NCI-H2171 treated with DMSO at 0.1 percent for 48 hours (cell line): ENCODE measurements at places on chromosomes 1 and 21.

DNA sequence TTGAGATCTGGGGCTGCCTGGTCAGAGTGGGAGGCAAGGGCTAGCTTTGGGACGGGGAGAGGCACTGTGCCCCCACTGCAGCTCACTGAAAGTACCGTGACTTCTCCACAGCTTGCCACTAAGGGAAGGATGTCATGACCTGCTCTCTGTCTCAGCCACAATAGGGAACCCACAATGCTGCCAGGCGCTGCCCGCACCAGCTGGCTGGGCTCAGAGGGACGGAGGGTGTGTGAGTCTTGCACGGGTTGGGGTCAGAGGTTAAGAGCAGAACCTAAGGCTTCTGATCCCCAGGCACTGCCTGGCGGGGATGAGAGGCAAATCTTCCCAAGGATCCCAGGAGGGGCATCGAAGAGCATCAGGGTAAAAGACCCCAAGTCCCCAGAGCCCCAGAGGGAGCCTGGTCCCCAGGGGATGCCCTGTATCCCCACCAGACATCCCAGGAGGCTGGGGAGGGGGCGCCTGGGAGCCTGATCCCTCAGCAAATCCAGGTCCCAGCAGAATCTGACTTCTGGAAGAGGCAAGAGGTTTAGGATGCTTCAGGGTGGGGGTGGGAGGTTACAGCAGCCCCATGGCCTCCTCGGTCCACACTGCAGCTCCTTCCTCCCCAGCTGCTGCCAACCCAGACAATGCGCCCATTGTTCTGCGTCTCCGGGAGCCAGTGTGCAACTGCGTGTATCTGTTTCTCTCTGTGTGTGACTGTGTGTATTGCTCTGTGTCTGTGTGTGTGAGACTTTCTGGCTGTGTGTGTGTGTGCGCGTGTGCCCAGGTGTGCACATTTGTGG lies 2.0 kb upstream of the MARCKSL1 start:
- no peak for DNase-seq

- DNase-seq, result no peak
Observed at GRCh38 chr1:37123276-37124115, 89.2 kb upstream of the GRIK3 start.

DNA sequence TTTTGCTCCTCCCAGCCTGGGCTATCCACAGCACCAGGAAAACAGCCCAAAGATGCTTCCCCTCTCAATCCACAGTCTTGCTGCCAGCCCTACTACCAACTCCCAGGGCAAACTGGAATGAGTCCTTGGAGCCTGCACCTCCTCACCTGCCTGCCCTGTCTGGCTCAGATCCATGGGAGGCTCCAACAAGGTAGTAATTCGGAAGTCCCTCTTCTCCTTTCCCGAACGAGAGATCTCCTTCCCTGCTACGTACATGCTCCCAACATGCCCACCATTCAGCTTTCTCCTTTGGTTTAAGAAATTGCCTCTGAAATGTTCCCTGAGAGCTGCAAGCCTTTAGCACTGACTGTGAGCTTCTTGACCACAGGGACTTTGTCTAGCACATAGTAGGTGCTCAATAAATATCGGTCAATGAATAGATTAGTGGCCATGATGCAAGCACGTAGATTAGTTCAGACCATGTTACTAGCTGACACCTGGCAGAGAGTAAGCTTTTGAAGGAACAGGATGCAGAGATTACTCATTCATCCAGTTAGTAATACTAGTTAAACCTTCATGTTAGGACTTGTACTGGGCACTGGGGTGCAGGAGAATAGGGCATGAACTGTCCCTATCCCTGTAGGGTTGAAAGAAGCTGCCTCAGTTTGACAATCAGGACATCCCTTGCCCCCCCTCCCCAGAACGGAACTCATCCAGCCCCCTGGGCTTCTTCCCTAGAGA lies 80.1 kb downstream of the DISP3 start:
- no peak for DNase-seq

DNA sequence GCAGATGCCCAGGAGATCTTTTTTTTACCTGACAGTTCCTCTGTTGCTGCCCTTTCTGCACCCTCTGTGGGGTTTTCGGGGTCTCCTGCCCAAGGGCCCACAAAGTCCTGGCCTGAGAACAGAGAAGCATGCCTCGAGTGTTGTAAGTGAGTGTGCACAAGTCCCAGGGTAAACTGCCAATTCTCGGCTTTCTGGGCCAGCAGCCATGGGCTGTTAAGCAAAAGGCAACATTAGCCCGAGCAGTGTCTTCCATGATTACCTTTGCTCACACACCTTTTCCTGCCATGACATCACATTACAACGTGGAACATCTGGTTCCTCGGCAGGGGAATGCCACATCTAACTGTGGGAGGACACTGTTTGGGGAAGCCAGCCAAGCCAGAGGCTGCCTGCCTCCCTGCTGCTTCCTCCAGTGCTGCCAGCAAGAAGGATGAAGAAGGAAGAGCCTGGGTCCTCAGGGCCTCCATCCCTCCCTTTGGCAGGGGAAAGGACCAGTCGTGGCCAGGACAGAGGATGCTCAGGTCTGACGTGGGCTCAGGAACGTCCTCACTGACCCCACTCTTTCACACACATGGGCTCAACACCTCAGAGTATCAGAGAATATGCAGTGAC lies 485.9 kb downstream of the OMA1 start:
- no peak for DNase-seq

- no peak for DNase-seq
Observed at GRCh38 chr1:208433086-208433485, 188.9 kb upstream of the PLXNA2 start.

DNA sequence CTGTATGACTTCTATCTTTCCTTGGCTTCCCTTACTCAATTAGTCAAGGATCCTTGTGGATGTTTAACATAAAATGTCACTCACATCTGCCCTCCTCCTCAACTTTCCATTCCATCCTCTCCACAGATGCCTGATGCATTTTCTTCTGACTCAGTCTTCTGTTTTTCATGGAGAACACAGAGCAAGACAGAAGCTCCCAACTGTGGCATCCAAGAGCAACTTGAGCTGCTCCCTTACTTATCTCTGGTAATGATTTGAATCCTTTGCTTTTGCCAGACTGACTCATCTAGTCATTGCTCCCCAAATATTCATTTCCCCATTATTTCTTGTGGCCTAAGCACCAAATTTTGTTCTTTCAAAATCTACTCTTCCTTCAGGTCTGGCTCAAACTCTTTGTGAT lies 120.6 kb downstream of the LYPLAL1 start:
- DNase-seq, result no peak

DNA sequence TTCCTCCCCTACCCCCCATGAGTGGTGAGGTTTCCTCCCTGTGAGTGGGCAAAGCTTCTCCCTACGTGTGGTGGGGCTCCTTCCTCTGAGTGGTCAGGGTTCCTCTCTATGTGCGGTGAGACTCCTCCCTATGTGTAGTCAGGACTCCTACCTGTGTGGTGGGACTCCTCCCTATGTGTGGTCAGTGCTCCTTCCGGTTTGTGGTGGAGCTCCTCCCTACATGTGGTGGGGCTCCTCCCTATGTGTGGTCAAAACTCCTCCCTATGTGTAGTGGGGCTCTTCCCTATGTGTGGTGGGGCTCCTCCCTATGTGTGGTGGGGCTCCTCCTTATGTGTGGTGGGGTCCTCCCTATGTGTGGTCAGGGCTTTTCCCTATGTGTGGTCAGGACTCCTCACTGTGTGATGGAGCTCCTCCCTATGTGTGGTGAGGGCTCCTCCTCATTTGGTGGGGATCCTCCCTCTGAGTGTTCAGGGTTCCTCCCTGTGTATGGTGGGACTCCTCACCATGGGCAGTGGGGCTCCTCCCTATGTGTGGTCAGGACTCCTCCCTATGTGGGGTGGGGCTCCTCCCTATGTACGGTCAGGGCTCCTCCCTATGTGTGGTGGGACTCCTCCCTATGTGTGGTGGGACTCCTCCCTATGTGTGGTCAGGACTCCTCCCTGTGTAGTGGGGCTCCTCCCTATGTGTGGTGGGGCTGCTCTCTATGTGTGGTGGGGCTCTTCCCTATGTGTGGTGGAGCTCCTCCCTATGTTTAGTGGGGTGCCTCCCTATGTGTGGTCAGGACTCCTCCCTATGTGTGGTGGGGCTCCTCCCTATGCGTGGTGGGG lies 29.1 kb downstream of the PRSS38 start:
- no peak for DNase-seq

DNA sequence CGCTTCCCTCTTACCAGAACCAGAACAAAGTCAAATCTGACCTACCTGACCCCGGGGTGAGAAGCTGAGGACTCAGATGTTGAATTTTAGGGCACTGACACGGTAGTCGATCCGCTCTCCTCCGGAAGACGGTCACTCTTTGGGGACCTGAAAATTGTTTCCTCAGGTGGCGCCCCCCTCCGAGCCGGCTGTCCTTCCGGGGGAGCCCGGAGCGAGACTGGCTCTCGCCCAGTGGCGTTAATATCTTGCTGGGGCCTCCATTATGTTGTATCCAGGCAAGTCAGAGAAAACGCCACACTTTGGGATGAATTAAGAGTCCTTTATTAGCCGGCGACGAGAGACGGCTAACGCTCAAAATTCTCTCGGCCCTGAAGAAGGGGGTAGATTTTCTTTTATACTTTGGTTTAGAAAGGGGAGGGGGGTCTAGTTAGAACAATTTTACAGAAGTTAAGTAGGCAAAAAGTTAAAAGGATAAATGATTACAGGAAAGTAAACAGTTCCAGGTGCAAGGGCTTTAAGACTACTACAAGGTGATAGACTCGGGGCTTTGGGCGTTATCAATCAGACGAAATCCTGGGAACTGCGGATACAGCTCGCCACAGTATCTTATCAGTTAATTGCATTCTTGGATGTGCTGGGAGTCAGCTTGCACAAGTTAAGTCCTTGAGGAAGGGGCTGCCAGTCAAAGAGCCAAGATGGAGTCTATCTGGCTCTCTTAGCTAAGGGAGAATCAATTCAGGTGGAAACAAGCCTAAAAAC lies 269.5 kb downstream of the DSCAM start:
- no peak for DNase-seq

DNA sequence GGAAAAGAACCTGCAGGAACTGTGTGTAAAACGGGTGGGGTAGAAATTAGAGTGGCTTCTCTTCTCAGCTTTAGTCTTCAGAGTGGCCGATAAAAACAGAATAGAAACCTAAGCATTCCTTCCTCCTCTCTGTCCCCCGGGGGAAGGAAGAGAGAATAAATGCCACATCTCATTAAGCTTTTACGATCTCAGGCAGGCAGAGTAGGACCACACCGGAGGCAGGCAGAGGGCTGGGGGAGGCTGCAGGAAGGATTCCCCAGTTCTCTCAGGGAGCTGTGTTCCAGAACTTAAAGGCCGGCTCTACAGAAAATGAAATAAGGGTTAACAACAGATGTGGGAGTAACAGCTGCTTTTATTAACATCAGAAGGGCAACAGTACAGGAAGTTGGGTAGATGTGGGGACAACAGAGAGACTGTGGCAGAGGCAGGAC lies 24.5 kb upstream of the MEF2D start:
- no peak for DNase-seq

- peak; percentile 9 for DNase-seq
Observed at GRCh38 chr1:84083307-84083706, 60.8 kb upstream of the PRKACB start.

- no peak for DNase-seq
Observed at GRCh38 chr1:153404086-153404635, 12.2 kb upstream of the S100A7A start.

DNA sequence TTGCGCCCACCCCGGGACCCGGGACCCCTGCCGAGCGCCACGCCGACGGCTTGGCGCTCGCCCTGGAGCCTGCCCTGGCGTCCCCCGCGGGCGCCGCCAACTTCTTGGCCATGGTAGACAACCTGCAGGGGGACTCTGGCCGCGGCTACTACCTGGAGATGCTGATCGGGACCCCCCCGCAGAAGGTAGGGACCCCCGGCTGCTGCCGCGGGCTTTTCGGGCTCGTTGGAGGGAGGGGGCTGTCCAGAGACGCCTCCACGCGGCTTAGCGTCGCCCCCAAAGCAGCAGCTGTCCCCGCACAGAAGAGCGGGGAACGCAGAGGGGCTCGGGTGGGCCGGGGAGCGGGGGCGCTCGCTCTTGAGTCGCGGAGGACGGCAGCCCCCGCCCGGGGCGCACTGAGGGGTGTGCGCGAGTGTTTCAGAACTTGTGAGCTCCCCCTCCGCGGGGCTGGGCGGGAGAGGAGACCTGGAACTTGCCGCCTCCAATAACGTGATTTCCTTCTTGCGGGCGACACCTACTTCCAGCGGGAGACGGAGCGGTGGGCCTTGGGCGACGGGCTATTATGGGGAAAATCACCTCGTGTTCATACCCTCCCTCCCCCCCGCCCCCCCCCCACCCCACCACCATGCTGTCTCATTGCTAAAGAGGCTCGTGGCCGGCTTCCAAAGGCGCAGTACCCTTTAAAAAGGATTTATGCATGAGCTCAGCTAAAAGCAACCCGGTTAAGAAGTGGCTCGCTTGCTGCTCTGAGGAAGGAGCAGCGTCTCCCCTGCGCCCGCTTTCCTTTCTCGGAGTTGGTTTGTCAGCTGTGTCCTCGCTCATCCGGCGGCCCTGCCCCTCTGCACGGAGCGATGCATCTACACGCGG lies 664 bp downstream of the BACE2 start:
- no peak for DNase-seq

- peak; percentile 90 for DNase-seq
Observed at GRCh38 chr1:67561704-67562113, 123.3 kb upstream of the GADD45A start.

GRCh38 chr1:116516631-116517030 lies 54.2 kb downstream of the CD58 start:
- no peak for DNase-seq

- no peak for DNase-seq
Observed at GRCh38 chr1:187948170-187948794, 1119.5 kb downstream of the PLA2G4A start.

GRCh38 chr1:51070640-51071039 lies 31.4 kb upstream of the C1orf185 start:
- DNase-seq, result peak; percentile 27

- DNase-seq, result no peak
Observed at GRCh38 chr1:11078631-11079030, 18.8 kb upstream of the SRM start.

GRCh38 chr1:231676487-231676886 lies 49.9 kb downstream of the DISC1 start:
- DNase-seq, result no peak

DNA sequence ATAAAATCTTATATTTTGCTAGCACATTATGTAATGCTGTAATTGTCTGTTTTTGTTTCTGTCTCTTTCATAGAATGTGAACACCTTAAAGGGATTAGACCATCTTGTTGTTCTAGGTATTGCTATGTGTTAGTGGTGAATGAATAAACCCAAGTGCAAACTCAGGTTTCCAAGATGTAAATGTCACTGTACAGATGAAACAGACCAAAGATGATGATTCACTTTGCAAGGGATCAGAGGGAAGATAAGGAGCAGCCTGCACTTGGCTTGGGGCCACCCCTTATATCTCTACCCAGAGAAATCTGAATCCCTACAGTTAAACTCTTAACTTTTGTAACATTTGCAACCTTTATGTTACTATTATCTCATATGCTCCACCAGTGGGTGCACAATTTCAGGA lies 25.4 kb downstream of the UROD start:
- no peak for DNase-seq

GRCh38 chr1:1833456-1833855 lies 55.2 kb upstream of the NADK start:
- no peak for DNase-seq

- no peak for DNase-seq
Observed at GRCh38 chr1:20087668-20088067, 17.7 kb downstream of the PLA2G5 start.
